NCI-H1694 (cell line): ENCODE measurements at places on chromosomes 2 and 18.

GRCh38 chr2:120731175-120731574, 4.5 kb upstream of the GLI2 start:
- DNase-seq = no peak

- DNase-seq = peak; percentile 52
Observed at GRCh38 chr2:124024561-124025170, 421 bp upstream of the CNTNAP5 start.

GRCh38 chr2:37119157-37119556, 34.8 kb downstream of the GPATCH11 start:
- no peak for DNase-seq

GRCh38 chr2:163345795-163346573, 389.8 kb downstream of the FIGN start:
- DNase-seq = peak; percentile 57

DNA sequence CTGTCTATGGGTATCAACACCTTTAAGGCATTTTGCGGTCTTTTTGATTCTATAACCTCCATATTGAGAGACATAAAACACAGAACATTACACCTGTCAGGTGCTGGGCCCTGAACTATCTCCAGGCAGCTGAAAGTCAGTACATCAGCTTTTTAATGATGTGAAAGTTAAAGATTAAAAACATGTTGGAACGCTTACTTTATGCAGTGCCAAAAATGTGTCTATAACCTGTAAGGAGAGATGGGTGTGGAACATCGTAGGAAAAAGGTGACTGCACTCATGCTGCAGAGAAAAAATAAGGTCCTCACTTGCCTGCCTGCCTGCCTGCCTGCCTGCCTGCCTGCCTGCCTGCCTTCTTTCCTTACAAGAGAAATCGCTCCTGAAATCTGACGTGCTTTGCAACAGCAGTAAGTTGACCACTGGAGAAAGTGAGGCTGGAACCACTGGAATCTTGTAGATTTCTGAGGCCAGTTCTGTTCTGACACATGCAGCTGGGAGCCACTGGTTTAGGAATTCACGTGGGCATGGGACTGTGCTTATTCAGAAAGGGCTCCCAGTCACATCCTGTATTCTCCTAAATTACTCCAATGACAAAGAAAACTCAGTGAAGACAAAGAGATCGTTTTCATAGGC, 34.1 kb downstream of the BCL11A start:
- DNase-seq = no peak

- DNase-seq = no peak
Observed at GRCh38 chr18:10682368-10682714, 156.5 kb downstream of the NAPG start.

DNA sequence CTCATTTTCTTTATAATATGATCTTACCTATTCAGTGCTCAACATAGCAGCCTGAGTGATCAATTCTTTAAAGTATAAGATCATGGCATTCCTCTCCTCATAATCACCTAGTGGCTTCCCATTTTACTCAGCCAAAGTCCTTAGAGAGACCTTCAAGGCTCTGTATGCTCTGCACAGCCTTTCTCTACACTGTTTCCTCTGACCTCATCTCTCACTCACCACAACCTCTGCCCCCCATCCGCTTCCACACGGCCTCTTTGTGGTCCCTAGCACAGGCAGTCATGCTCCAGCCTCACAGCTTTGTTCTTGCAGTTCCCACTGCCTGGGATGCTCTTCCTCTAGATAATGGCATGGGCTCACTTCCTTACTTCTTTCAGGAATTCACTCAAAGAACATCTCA, 109.2 kb downstream of the HIBCH start:
- no peak for DNase-seq

DNA sequence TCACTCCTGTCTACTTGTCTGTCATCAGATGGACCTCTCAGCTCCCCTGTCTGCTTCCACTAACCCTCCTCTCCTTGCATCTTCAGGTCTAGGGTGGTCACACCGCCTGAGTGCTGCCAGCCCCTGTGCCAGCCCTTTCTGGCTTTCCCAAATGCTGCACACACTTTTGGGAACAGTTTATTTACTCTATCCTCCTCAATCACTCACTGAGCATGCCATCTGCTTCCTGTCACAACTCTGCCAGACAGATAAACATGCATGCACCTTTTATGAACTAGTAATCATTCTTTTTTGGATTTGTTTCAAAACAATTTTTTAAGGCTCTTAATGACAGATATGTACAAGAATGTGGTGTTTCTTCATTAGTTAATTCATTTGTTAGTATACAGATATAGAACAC, 56.3 kb upstream of the CCDC195 start:
- DNase-seq = peak; percentile 64

- DNase-seq = no peak
Observed at GRCh38 chr2:70029814-70030409, 57.4 kb upstream of the PCBP1 start.

DNA sequence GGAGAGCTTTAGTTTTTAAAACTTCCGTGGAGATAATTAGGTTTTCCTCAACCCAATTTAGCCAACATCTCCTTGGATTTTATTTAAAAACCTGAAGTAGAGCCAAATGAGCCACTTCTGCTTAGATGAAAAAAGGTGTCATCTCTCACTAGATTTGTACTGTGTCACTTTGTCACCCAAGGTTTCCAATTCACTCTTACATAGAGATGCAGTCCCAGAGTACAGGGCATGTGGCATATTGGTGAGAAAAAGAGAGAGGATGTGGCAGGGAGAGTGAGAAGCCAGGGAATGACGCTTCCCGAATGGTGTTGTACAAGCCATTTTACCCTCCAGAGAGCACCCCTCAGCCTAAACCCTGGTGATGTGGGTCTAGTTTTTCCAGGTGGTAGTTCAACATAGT, 44.4 kb upstream of the CTLA4 start:
- no peak for DNase-seq

- no peak for DNase-seq
Observed at GRCh38 chr2:153464395-153464794, 14.2 kb downstream of the RPRM start.

DNA sequence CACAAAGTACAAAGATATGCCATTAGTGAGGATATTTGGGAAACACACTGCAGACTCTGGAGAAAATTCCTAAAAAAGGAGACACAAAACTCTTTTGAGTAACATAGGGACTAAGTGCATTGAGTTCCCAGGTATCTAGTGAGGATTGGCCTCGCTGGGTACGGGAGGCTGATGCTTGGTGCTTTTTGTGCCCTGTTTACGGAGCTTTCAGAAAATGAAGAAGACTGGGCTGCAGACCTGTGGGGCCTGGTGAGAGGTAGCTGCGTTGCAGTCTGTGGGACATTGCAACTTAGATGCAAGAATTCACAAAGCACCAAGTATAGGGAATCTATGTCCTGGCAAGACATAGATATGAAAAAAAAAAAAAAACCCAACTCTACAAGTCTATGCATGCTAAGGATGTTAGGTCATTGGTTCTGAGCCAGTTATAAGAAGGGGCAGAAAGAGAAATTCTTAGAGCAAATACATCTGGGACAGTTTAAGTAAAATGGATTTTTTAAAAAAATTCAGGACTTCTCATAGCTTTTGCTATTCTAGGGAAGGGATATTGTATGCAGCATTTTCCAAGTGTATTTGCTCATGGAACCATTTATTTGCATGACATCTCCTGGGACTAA, 156.0 kb downstream of the SLC4A3 start:
- no peak for DNase-seq

- no peak for DNase-seq
Observed at GRCh38 chr2:212173756-212174510, 364.7 kb downstream of the ERBB4 start.

- DNase-seq = no peak
Observed at GRCh38 chr2:26126074-26126473, 46.8 kb upstream of the GAREM2 start.

DNA sequence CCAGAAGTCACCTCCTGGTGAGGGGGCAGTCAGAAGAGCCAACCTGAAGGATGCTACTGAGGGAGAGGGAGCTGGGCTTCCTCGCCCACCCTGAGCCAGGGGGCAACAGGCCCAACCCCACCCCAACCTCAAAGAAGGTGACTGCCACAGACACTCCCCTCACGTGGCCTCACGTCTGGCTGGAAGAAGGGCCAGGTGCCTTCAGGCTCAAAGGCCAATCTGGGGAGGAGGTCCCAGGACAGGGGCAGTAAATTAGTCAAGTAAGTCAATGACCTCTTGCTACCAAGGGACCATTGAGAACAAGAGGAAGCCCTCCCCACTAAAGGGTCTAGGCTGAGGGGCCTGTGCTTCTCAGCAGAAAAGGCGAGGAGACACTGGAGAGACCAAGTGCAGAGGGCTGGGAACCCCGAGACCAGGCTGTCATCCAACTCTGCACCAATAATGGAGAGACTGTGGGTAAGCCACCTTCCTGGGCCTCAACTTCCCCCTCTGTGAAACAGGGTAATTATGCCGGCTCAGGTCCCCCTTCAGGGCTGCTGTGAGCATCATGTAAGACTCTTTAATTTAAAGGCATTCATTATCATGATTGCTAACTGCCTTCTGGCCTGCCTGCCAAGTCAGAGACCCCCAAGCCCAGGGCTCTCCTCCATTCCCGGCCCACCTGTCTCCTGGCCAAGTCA, 20.2 kb upstream of the TNS1 start:
- DNase-seq = no peak

DNA sequence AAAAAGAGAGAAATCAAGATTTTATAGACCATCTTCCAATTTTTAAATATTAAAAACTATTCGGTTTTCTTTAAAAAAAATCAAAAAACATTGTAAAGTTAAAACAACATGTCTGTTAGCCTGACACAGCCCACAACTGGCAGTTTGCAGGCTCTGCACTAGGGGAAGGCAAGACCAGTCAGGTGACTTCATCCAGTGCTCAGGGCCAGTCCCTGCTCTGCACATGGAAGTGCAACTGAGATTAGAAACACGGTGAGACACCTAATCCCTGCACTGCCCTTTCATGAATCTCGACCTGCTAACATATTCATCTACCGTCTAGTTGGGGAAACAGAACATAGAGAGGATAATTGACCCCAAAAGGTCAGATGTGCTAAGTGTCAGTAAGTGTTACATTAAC, 135.2 kb downstream of the BARD1 start:
- no peak for DNase-seq

DNA sequence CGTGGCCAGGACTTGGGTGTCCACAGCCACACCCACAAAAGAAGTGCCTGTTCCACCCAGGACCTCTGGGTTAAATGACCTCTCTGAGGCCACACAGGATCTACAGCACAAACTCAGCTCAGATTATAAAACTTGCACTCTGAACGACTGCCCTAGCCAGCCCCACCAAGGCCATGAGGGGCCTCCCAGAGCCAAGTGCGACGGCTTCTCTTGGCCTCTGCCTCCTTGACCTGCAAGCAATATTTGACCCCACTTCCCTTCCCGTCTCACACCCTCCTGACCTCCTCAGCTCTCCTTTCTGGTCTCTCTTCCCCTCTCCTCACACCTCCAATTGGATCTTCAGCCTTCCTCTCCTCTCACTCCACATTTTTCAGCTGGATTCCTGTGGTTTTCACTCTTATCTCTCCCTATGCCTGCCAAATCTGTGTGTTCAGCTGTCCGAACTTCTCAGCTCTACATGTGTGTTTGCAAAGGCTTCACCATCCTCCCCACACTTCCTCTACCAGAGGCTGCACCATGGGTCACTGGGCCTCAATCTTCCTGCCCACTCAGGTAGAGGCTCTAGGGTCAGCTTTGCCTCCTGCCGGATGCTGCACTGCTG, 25.3 kb upstream of the STEAP3 start:
- DNase-seq = no peak

GRCh38 chr2:237218756-237219155, 133.1 kb downstream of the COPS8 start:
- no peak for DNase-seq

DNA sequence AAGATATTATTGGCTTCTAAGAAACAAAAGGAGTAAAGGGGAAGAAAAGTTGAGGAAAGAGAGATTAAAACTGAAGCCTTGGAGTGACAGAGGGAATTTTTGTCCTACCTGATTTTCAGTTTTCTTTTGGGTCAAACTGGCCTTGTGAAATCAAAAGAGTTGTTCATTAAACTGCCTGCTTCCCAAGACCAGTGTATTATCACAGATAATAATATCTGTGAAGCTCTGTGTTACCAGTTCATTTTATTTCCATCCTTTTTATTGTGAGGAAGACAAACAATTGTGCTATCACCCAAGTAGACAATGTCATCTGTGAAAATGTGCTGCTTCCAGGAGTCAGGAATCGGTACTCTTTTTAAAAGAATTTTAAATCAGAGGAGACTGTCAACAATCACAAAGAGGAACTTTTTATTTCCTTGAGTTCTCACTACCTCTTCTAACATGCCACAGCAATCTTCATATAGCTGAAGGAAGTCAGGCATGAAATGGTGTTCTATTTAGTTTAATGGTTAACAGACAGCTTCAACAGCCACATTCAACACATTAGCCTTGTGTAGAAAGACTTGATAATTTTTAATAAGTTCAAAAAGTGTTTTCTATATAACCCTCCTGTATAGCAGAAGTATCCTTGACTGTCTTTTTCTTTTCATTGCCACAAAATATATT, 554.8 kb downstream of the PIK3C3 start:
- no peak for DNase-seq

- no peak for DNase-seq
Observed at GRCh38 chr2:34179511-34179910, 580.4 kb upstream of the FAM98A start.

DNA sequence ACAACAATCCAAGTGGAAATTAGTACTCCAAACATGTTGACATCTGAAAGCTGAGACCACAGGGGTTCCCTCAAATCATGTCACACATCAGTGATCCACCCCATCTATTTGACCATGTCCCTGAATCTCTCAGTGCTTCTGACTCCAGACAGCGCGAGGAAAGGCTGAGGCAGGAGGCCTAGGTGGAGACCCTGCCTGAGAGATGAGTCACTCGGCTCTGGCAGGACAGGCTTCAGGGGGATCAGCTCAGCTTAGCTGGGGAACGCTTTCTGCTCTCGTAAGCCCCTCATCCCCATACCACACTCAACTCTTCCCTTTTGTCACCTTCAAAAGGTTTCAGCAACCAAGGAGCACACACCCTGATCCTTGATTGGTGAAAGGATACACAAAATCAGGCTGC, 5.8 kb upstream of the FAM228A start:
- DNase-seq = no peak

DNA sequence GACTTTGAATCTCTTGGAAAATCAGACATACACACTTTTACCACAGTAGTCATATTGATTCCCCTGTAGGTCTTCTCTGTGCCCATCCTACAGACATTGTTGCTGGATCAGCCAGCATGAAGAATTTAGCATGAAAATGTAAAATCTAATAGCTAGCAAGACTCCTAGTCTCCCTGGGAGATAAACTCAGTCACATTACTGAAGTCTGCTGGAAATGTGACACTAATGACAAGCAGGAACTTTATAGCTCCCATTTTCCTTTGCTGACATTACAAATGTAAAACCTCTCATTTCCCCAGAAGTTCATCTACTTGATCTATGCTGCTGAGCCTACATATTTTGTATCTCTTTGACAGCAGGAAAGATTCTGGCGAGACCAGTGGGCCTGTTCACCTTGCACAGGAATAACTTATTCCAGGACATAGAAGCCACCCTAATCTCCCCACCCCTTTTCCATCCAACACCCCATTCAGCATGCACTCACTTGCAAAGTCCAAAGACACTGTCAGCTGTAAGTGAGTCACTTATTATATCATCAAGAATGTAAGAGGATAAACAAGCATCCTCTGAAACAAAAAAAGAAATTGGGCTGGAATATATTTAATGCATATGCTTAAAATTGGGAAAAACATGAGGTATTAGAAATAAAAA, 648.3 kb upstream of the PKDCC start:
- no peak for DNase-seq
